ENCODE measurements at places on chromosomes 5 and 9.

DNA sequence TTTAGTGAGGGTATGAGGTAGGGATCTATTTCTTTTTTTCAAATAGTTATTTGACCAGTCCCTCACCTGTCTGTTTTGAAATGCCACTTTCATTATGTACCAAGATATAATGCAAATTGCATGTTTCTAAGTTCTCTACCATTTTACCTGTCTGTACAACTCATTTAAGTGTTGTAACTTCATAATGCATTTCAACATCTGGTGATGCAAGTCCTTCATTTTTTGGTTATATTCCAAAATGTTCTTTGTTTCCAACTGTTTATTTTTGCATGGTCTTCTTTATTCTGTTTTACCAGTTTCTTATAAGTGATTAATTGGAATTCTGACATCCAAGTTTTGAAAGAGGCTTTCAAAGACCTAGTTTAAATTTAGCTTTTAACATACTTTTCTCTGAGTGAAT, 26.8 kb downstream of the TDRD7 start:
- no peaks in the 10 kb centered on the region for H3K4me1 ChIP-seq
- no peaks in the 10 kb centered on the region for H3K36me3 ChIP-seq
- no peaks in the 10 kb centered on the region for H3K27me3 ChIP-seq
- no peak overlapping the region for H3K4me3 ChIP-seq

- DNase-seq: no peak
- H3K27ac ChIP-seq: no peak overlapping the region
- no peaks in the 10 kb centered on the region for H3K4me1 ChIP-seq
- H3K4me3 ChIP-seq: no peak overlapping the region
- no peaks in the 10 kb centered on the region for H3K27me3 ChIP-seq
Observed at GRCh38 chr9:137502008-137502911, 43.1 kb upstream of the NSMF start.

GRCh38 chr5:116616876-116617275, 42.3 kb upstream of the SEMA6A start:
- H3K27ac ChIP-seq: no peak overlapping the region
- no peak for DNase-seq
- no peak overlapping the region for H3K4me3 ChIP-seq
- no peaks in the 10 kb centered on the region for H3K36me3 ChIP-seq
- H3K27me3 ChIP-seq: no peaks in the 10 kb centered on the region

DNA sequence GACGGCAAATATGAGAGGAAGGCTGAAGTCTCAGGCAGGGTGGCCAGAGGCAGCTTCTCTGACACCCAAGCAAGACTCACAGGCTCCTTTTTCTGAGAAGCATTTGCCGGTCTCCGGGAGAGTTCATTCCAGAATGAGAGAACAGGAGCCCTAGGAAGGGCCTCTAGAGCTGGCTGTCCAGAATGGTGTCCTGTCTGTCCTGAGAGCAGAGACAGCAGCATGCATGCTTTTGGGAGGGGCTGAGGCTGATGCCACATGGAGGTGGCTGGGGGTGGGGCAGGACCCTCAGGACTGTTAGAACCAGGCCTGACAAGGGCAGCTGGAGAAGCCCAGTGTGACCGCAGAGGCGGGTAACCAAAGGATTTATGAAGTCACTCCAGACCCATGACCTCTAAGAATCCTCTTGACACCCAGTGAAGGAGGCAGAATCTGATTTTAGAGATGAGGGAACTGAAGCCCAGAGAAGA, 60.0 kb downstream of the SHB start:
- H3K4me1 ChIP-seq: no peaks in the 10 kb centered on the region
- no peaks in the 10 kb centered on the region for H3K36me3 ChIP-seq
- no peaks in the 10 kb centered on the region for H3K27me3 ChIP-seq

DNA sequence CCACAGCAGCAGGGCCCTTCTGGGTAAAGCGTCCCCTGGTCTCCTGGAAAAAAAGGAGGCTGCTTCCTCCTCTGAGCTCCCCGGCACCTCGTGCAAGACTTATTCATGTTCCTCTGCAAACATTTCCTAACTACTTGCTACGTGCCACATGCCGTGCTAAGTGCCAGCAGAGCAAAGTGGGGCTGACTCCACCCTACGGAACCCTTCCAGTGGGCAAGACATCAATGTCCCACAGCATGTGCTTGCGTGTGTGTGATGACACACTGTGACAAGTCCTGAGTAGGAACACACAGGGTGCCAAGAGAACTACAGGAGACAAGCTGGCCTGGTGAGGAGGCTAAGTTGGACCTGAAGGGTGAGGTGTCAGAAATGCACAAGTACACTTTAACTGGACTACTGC, 57.4 kb downstream of the SEMA4D start:
- H3K4me3 ChIP-seq: no peak overlapping the region
- H3K27ac ChIP-seq: no peak overlapping the region
- DNase-seq: peak; percentile 73
- no peaks in the 10 kb centered on the region for H3K27me3 ChIP-seq

DNA sequence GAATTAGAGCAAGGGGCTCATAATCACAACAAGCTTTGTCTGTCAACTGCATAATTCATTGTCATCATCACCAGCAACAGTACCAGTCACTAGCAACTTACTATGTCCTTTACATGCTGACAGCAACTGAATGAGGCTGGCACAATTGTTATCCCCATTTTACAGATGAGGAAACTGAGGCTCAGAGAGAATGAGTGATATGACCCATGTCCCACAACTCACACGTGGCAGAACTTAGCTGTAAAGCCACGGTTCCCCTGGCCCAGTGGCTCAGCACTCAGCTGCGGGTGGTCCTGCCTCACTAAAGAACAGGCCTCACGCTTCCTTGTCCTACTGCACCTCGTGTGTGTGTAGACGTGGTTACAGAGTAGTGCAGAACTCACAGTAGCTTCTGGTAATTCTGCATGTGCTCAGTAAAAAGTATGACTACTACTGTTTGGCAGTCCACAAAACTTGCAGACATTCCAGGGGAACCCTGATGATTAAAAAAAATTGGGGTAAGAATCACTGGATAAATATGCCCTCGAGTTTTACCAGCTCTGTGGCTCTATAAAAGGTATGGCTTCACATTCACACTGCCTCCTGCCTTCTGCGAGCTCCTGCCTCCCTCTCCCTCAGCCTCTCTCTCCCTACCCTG, 30.2 kb downstream of the AFAP1L1 start:
- H3K4me3 ChIP-seq: no peak overlapping the region
- no peak for DNase-seq
- no peaks in the 10 kb centered on the region for H3K4me1 ChIP-seq
- no peak overlapping the region for H3K27ac ChIP-seq

DNA sequence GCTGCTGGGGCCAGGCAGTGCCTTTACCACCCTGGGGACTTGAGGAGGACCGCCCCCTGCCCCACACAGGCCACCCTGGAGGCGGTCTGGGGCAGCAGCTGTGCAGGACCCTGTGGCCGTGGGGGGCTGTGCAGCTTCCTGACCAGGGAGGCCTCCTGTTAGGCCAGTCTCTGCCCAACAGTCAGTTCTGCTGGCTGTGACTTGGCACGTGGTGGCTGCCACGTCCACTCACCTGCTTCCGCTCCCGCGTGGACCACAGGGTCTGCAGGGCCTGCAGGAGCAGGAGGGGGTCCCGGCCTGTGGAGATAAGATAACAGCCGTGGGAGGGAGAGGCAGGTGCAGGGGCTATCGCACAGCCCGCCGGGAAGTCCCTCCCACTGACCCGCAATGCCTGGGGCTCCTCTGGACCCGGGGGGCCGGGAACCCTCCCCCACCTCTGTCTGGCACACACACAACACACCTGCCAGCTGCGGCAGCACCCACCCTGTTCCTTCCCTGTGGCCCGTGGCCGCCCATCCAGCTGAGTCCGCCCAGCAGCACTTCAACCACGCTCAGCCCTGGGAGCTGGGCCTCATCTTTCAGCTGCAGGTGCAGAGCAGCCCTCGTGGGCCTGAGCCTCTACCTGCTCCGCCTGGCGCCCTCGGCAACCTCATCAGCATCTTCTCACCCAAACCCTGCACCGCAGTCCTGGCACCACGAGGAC, 39.7 kb downstream of the EXD3 start:
- no peak overlapping the region for H3K27ac ChIP-seq
- H3K27me3 ChIP-seq: no peaks in the 10 kb centered on the region
- no peaks in the 10 kb centered on the region for H3K4me1 ChIP-seq
- peak; percentile 30 for DNase-seq

DNA sequence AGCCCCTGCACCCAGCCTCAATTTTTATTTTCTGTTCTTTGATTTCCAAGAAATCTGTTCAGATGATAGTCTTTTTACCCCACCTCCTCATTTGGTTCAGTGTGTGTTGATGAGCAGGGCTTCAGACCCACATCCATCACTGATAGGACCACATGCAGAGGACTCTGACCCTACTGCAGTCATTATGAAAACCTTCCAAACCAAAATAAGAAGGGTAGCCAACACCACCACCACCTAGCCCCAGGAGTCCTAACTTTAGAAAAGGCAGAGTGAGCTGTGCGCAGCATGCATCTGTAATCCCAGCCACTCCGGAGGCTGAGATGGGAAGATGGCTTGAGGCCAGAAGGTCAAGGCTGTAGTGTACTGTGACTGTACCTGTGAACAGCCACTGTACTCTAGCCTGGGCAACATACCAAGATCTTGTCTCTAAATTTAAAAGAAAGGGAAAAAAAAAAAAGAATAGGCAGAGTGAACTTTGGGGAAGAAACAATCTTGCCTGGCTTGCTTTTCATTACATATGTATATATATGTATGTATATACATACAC, 13.0 kb downstream of the CDKN2AIPNL start:
- peaks cover 4% of the 10 kb centered on the region for H3K36me3 ChIP-seq
- H3K27me3 ChIP-seq: no peaks in the 10 kb centered on the region
- DNase-seq: no peak
- H3K27ac ChIP-seq: no peak overlapping the region

- H3K36me3 ChIP-seq: no peaks in the 10 kb centered on the region
- H3K4me3 ChIP-seq: no peak overlapping the region
- DNase-seq: no peak
Observed at GRCh38 chr5:146633323-146633764, 117.4 kb upstream of the GPR151 start.

DNA sequence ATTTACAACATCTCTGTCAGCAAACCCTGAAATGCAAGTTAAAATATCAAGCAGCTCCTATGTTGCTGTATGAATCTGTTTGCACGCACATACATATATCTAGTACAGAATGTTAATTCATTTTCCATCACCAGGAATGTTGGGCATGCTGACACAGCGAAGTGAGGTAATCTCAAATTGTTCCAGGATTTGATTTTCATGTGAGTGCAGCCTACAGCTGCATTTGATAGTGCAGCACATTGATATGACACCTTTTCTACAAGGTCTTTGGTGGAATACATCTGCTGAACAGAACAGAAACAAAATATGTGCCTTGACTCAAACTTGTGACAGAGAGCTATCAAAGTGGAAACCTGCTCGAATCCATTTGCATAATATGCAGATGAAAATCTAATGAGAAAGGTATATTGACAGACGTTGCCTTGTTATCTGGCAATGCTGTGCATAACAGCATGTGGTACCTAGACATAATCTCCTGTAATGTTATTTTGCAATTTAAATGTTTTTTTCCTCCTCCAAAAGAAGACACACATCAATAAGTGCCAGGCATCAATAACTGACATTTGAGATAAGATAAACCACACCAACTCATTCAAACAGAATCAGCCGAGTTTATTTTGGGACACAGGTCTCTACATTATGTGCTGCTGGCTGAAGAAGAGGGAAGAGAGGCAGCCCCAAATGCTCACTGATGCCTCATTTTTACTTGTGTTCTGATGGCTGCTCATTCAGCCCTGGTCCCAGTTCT, 512.2 kb downstream of the ZNF608 start:
- no peak for DNase-seq
- no peak overlapping the region for H3K4me3 ChIP-seq
- H3K4me1 ChIP-seq: no peaks in the 10 kb centered on the region
- H3K27me3 ChIP-seq: no peaks in the 10 kb centered on the region
- H3K36me3 ChIP-seq: no peaks in the 10 kb centered on the region
- H3K27ac ChIP-seq: no peak overlapping the region

DNA sequence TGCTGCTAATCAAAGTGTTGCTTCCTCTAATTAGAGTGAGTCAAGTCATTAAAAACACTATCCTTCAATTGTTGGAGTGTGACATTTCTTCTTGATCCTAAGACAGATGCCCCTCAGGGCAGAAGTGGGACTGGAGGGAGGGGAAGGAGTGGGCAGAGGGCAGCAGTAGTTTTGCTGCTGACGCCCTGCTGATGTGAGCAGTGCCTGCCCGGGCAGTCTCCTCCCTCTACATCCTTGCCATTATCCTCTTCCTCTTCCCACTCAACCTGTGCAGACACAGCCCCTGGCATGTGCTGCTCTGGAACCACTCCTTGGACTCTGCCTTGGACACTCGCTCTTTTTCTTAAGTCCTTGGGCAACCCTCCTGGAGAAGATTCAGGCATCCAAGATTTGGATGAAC, 232.5 kb downstream of the HSPA4 start:
- H3K27ac ChIP-seq: no peak overlapping the region
- no peaks in the 10 kb centered on the region for H3K36me3 ChIP-seq
- no peaks in the 10 kb centered on the region for H3K27me3 ChIP-seq
- H3K4me1 ChIP-seq: no peaks in the 10 kb centered on the region
- no peak overlapping the region for H3K4me3 ChIP-seq
- no peak for DNase-seq

GRCh38 chr5:141760753-141761152, 78.7 kb upstream of the ARAP3 start:
- DNase-seq: no peak
- no peaks in the 10 kb centered on the region for H3K27me3 ChIP-seq
- H3K36me3 ChIP-seq: no peaks in the 10 kb centered on the region
- H3K4me3 ChIP-seq: no peak overlapping the region
- no peaks in the 10 kb centered on the region for H3K4me1 ChIP-seq

- no peaks in the 10 kb centered on the region for H3K4me1 ChIP-seq
- H3K27ac ChIP-seq: no peak overlapping the region
- H3K27me3 ChIP-seq: no peaks in the 10 kb centered on the region
- no peaks in the 10 kb centered on the region for H3K36me3 ChIP-seq
Observed at GRCh38 chr5:36943584-36943983, 67.0 kb downstream of the NIPBL start.

- H3K36me3 ChIP-seq: no peaks in the 10 kb centered on the region
- no peaks in the 10 kb centered on the region for H3K4me1 ChIP-seq
- H3K4me3 ChIP-seq: no peak overlapping the region
- no peaks in the 10 kb centered on the region for H3K27me3 ChIP-seq
- DNase-seq: no peak
- H3K27ac ChIP-seq: no peak overlapping the region
Observed at GRCh38 chr9:19286634-19287188, 56.2 kb downstream of the DENND4C start.

DNA sequence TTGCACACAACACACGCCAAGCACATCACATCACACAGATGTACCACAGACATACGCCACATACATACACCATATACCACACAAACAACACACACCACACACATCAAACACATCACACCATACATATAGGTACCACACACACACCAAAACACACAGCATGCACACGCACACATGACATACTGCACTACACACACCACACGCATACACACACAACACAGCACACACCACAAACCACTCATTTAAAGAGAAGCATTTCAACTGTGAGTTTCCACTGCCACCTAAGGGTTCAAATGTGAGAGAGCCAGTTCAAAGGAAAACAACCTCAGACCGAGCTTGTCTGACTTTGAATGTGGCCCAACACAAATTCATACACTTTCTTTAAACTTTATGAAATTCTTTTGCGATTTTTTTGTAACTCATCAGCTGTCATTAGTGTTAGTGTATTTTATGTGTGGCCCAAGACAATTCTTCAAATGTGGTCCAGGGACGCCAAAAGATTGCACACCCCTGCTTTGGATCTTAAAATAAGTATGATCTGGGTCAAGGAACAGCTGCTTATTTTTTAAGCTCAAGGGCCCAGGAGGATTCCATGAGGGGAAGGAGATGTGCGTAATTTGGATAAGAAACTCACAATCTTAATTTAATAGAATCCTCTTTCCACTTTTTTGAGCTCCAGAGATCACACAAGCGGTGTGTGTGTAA, 494.6 kb downstream of the GADD45G start:
- no peaks in the 10 kb centered on the region for H3K4me1 ChIP-seq
- no peaks in the 10 kb centered on the region for H3K36me3 ChIP-seq
- DNase-seq: no peak
- H3K27ac ChIP-seq: no peak overlapping the region

All from aorta (tissue), 5 donors.